ENCODE measurements at places on chromosomes 3 and 15.

DNA sequence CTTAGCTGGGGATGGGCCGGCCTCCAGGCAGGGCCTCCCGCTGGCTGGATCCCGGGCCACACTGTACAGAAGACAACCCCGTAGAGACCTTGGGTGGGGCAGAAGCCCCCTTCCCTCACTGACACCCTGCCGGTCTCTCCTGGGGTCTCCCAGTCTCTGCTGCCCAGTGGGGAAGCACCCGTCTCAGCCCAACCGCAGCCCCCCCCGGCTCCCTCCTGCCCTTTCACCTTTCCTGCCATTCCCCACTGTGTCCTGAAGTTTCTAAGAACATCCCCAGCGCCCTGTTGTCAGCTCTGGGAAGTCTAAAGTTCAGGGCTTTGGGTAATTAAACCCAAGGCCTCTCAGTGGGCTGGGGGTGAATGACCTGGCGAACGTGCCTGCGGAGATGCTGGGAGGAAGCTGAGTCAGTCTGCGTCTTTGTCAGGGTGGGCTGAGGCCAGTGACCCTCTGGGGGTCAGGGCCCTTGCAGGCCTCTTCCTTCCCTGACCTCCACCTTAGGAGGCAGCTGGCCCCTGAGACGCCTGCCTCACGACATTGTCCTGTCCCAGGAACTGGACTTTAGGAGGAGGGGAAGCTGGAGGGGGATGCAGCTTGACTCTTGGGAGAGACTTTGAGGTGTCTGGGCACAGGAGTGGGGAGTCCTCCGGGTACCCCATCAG lies 1.4 kb upstream of the SLC51A start:
- no peak for DNase-seq

DNA sequence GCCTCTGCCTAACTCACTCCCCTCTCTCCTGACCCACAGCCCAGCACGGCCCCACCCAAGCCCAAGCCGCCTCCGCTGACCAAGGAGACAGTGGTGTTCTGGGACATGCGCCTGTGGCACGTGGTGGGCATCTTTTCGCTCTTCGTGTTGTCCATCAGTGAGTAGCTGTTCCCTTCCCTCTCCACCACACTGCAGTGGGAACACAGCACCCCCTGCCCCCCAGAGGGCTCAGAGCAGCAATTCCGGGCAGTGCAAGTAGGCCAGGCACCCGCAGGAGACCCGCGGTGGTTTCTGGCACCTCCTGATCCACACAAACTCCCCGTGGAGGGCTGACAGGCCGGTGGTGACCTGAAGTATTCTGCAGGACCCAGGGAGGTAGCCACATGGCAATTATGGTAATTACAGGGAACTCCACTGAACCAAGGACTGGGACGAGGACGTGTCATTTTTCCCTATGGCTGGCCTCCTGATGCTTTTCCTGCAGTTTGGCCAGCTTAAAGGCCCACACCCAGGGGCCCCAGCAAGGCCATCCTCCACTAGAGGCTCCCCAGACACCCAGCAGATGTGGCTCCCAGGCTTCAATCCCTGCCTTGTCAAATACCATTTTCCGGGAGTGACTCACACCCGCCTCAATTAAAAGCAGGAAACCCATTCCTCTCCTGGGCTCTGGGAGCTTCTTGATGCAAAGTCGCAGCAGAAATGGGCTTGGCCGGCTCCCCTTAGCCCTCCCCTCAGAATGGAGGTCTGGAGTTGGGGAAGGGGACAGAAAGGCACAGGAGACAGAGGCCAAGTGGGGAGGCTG lies 4.8 kb downstream of the TMIE start:
- peak; percentile 68 for DNase-seq

GRCh38 chr3:101867511-101867910 lies 18.2 kb downstream of the NFKBIZ start:
- no peak for DNase-seq

GRCh38 chr3:57794951-57795350 lies 38.8 kb downstream of the SLMAP start:
- no peak for DNase-seq

DNA sequence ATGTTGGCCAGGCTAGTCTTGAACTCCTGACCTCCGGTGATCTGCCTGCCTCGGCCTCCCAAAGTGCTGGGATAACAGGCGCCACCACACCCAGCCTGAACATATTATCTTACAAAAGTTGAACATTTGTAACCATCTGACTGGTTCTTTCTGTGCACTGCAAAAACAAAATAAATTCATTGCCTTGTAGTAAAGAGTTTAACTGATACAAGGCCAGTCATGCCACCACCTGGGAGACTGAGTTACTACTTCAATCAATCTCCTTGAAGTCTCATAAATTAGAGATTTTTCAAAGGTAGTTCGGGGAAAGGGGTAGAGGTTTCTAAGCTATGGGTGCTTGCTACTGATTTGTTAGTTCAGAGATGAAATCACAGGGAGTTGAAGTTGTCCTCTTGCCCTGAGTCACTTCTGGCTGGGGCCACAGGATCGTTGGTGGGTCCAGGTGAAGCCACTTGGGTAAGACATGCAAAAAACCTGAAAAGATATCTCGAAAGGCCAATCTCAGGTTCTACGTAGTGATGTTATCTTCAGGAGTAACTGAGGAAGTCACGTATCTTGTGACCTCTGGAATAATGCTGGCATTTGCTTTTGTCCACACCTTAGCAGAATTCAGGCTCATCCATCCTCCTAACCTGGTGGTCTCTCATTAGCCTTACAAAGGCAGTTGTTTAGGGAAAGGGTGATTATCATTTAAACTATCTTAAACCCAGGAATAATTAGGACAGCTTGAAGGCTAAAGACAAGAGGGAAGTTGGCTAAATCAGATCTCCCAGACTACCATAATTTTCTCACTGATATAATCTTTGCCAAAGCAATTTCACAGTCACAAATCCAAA lies 33.7 kb downstream of the ZBTB11 start:
- no peak for DNase-seq

DNA sequence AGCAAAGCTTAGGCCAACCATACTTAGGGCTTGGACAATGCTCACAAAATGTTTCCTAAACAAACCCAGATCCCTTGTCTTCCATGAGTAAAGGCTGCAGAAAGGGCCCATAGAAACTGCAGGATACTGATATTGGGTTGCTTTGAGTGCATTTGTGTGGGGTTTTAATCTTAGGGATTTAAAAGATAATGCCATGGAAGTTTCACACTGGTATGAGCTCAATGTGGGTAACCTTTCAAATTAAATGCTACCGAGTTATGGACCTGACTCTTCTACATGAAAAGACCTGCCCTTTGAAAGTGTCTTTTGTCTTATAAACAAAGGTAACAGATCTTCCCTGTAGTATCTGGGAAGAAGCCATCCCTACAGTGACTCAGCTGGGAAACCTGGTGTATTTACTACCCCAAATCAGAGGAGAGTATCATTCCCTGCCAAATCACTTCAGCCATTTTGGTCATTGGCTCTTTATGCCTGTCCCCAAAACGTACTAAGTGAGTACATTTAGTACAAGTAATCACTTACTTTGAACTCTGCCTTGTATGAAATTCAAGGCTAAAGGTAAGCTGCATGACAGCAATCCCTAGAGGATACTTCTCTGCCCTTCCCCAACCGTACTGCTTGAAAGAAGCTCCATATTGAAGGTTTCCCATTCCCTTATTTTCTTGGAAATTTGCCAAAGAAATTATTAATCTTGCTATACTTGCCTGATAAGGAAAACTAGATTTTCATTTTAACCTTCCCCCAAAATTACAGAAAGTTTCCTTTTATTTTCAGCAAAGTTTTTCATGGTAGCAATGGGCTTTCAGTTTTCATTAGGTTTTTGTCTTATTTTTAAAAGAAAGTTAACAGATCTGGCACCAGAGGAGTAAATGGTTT lies 7.2 kb downstream of the TM4SF1 start:
- no peak for DNase-seq
